Pancreas (tissue), 10 donors: ENCODE measurements at places on chromosomes 11 and 22. TPM values are rescaled to one million over a fixed set of nuclear protein-coding genes. Genes with fewer than 3 reads are reported as not detected.

The SCARF2 gene
- total RNA-seq = 2.0 TPM

The DAGLA gene
- total RNA-seq = 3.9 TPM

The LIF gene
- 0.79 TPM for total RNA-seq

The HEPN1 gene
- total RNA-seq = not detected

The KCNC1 gene
- 0.61 TPM for total RNA-seq

DNA sequence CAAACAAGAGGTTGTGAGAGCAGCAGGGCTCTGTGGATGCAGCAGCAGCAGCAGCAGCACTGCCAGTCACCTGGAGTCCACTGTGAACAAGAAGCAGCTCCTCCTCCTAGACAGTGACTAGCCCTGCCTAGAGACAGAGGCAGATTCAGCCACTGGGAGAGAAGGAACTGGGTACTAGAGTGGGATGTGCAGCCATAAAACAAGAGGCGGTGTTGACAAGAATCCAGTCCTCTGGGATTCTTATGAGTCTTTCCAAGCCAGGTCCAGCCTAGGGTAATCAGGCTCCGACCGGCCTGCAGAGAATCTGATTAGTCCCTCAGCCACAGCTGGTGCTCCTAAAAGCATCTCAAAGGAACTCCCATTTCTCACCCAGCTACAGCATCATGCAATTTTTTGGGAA lies 83.9 kb upstream of the USP47 start:
- no peak for DNase-seq
- no peak overlapping the region for H3K27ac ChIP-seq
- no peaks in the 10 kb centered on the region for H3K4me1 ChIP-seq
- H3K4me3 ChIP-seq = no peak overlapping the region
- no peaks in the 10 kb centered on the region for H3K36me3 ChIP-seq
- H3K27me3 ChIP-seq = no peaks in the 10 kb centered on the region

GRCh38 chr11:19651028-19651427 lies 61.6 kb upstream of the NAV2 start:
- no peaks in the 10 kb centered on the region for H3K36me3 ChIP-seq
- DNase-seq = no peak
- no peak overlapping the region for H3K4me3 ChIP-seq
- no peaks in the 10 kb centered on the region for H3K4me1 ChIP-seq
- no peaks in the 10 kb centered on the region for H3K27me3 ChIP-seq

DNA sequence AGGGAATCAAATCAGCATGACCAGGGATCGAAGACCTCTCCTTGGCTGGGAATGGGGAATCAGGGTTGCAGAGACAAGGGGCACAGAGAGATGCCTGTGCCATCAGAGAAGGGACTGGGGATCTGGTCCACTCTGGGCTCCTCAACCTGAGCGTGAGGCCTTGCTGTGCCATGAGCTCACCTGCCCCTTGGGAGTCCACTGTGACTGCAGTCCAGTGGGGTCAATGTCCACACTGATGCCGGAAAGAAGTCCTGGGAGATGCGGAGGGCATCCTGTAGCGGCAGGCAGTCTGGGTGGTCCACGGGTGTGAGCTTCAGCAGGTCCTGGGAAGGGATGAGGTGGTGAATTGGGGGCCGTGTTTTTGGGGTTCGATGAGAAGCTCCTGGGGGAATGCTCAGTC lies 7.3 kb upstream of the RGL4 start:
- DNase-seq = no peak
- no peak overlapping the region for H3K4me3 ChIP-seq
- no peak overlapping the region for H3K27ac ChIP-seq
- no peaks in the 10 kb centered on the region for H3K27me3 ChIP-seq
- H3K36me3 ChIP-seq = no peaks in the 10 kb centered on the region

GRCh38 chr11:87724358-87724757 lies 450.9 kb downstream of the RAB38 start:
- no peaks in the 10 kb centered on the region for H3K27me3 ChIP-seq
- no peak overlapping the region for H3K4me3 ChIP-seq
- DNase-seq = no peak
- H3K27ac ChIP-seq = no peak overlapping the region
- H3K4me1 ChIP-seq = no peaks in the 10 kb centered on the region

DNA sequence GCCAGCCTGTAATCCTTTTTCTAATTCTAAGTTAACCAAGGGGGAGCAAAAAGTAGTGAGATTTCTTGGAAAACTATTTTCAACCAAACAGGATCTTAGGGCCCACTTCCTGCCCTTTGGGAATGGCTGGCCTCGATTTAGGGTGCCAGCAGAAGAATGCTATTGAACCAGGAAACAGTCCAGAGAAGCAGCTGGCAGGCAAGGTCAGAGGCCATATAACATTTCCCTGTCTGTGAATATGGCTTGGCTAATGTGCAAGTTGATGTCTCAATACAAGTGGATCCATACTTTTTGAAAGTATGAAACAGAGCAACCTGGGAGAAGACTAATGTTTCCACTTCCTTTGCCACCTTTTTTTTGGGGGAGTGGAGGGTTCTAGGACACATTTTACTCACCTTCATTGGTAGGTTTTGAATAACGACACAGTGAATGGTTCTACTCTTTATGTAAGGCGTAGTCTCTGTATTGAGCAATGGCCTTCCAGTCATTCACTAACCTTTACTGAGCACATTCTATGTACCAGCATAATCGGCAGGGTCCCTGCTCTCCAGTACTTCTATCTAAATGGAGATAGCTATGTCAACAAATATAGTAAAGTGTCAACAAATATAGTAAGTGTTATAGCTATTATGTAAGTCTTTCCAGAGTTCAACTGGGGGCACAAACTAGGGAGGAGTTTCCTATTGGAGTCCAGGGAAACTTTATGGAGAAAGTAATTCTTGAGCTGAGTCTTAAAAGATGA lies 34.2 kb upstream of the RRM1 start:
- DNase-seq = no peak
- H3K4me3 ChIP-seq = no peak overlapping the region

GRCh38 chr11:44539971-44540370 lies 25.5 kb upstream of the CD82 start:
- no peak overlapping the region for H3K4me3 ChIP-seq
- H3K36me3 ChIP-seq = no peaks in the 10 kb centered on the region
- no peak for DNase-seq
- no peaks in the 10 kb centered on the region for H3K4me1 ChIP-seq

GRCh38 chr11:70397336-70397982 lies 870 bp upstream of the CTTN start:
- peak overlapping the region; percentile 84 for H3K4me3 ChIP-seq
- H3K27ac ChIP-seq = peak overlapping the region; percentile 61
- DNase-seq = peak; percentile 9
- H3K4me1 ChIP-seq = peaks cover 9% of the 10 kb centered on the region
- H3K36me3 ChIP-seq = no peaks in the 10 kb centered on the region

DNA sequence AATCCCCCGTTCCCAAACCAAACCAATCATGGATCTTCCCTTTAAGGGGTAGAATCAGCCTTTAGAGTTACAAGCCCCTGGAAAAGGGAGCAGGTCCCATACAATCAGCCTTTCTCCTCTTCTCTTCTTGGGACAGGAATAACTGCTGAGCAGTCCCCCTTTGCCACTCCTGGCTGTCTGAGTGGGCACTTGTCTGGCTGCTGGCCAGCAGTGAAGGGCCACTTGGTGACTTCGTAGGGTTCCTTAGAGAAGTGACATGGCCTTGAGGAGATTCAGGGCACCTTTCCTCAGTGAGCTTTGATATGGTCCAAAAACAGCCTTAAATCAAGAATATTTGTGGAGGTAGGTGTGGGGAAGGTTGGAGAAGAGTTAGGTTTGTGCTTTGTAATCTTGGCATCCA lies 53.5 kb upstream of the HORMAD2 start:
- DNase-seq = no peak
- no peaks in the 10 kb centered on the region for H3K4me1 ChIP-seq
- H3K4me3 ChIP-seq = no peak overlapping the region
- H3K27me3 ChIP-seq = no peaks in the 10 kb centered on the region

DNA sequence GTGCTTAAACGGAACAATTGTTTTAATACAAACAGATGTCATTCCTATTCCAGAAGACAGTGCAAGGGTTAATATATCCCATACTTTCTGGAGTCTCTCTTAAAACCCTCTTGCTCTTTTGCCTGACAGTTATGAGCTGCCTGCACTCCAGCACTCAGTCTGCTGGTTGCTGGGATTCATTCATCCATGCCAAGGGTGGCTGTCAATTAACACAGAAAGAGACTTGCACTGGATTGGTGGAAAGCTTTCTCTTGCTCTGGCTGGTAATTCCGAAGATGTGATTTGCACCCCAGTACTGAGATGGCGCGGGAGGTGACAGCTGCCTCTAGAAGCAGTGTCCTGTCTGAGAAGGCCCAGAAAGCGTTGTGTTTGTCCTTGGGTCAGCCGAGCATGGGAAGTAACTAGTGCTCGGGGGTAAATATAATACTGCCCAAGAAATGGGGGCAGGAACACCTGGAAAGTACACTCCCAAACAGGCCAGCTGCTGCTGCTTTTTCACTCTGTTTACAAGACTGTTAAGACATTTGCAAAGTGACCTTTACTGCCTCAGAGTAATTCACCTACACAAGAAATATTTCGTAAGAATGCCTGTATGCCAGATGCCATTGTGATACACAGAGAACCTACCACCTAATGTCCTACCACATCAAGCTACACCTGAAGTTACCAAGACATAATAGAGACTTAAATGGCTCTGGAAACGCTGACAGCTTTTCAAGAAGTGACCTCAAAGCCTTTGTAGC lies 20.5 kb downstream of the SCUBE2 start:
- peaks cover 15% of the 10 kb centered on the region for H3K4me1 ChIP-seq
- H3K27ac ChIP-seq = no peak overlapping the region
- no peak for DNase-seq
- no peaks in the 10 kb centered on the region for H3K27me3 ChIP-seq

DNA sequence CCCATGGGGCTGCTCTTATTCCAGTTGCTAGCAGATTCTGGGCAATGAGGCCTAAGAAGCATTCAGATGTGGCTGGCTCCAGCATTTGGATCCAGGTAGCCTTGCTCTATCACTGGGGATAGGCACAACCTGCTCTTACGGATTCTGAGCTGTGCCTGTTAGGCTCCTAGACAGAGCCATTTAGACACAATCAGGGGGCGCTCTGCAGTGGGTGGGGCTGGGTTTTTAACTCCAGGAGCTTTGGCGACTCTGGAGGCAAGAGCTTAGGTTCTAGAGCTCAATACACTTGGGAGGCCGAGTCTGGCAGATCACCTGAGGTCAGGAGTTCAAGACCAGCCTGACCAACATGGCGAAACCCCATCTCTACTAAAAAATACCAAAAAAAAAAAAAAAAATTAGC lies 32.0 kb downstream of the KCNC1 start:
- no peaks in the 10 kb centered on the region for H3K36me3 ChIP-seq
- H3K27ac ChIP-seq = no peak overlapping the region
- H3K4me1 ChIP-seq = no peaks in the 10 kb centered on the region
- no peaks in the 10 kb centered on the region for H3K27me3 ChIP-seq

GRCh38 chr11:443542-444199 lies 1.9 kb upstream of the ANO9 start:
- no peak overlapping the region for H3K4me3 ChIP-seq
- no peak overlapping the region for H3K27ac ChIP-seq
- no peaks in the 10 kb centered on the region for H3K36me3 ChIP-seq
- H3K4me1 ChIP-seq = no peaks in the 10 kb centered on the region
